ENCODE measurements at places on chromosomes 4 and X.

DNA sequence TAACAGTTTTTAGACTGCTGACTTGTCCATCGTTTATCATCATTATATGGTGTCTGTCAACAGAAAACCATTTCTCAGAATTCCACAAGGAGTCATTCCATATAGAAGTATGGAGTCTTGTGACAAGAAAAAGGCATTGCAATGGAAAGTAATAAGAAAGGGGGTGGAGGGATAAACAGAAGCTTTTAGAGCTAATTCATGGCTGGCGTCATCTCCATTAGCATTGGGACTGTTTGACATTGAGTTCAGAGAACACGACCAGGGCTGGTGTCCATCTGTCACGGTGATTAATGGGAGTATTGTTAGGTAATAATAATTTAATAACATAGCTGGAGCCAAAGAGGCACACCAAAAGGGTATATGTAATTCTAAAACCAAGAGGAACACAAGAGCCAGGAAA is 101.9 kb upstream of the SFRP2 start:
- DNase-seq, result no peak

DNA sequence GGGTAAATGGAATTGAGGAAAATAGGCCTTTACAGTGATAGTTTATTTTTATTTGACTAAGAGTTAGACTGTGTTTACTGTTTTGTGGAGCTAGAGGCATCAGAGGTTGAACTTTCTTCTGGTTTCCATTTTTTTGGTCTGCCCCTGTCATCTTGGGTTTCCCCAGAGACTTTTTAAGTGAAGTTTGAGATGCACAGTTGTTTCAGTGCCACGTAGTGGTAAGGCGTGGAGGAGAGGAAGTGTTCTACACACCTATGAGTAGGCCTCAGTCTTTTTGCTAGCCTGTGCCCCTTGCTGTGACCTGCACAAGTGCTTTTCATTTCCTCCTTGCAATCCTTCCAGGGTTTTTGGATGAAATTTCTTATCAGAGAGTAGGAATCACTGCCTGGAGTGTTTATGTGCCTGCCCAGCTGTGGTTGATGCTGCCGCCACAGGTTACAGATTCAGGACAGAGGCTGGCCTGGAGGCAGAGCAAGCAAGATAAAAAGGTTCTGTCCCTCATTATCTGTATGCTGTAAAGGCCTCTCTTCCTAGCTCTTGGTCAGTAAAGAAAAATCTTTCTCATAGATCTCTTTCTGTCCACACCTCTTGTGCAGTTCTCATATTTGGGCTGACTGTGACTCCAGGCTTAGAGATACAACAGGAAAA is 12.5 kb upstream of the HSFX4 start:
- no peak for DNase-seq

- DNase-seq, result no peak
Measured at GRCh38 chr4:128653527-128654444, 155.7 kb upstream of the JADE1 start.

- peak; percentile 37 for DNase-seq
Measured at GRCh38 chr4:24560868-24561368, 23.4 kb downstream of the DHX15 start.

DNA sequence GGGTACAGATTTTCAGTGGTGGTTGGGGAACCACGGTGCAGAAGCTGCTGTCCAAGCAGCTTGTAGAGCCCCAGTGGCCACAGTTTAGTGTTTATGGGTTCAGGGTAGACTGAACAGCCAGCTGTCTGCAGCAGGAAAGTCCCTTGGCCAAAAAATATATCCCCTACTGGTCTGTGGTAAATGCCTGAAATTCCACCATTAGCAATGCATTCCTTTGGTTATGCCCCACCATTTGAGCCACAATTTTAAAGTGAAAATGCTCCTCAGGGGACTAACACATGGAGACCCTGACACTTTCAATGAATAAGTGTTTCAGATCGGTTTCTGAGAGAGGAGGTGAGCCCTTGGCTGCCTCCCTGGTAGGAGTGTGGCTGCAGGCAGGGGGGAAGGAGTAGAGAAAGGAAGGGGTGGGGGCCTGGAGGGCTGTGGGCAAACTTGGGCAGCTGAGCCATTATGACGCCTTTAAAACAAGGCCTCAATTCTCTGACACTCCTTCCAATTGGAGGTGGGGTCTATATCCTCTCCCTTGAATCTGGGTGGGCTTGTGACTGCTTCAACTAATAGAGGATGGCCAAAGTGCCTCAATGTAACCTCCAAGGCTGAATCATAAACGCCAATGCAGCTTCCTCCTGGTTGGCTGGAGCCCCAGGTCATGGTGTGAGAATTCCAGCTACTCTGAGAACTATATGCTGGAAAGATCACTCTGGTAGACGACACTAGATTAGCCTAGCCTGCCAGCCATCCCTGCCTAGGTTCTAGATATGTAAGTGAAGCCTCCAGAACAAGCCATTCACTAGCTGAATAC is 75.8 kb upstream of the ATP6AP2 start:
- peak; percentile 50 for DNase-seq

DNA sequence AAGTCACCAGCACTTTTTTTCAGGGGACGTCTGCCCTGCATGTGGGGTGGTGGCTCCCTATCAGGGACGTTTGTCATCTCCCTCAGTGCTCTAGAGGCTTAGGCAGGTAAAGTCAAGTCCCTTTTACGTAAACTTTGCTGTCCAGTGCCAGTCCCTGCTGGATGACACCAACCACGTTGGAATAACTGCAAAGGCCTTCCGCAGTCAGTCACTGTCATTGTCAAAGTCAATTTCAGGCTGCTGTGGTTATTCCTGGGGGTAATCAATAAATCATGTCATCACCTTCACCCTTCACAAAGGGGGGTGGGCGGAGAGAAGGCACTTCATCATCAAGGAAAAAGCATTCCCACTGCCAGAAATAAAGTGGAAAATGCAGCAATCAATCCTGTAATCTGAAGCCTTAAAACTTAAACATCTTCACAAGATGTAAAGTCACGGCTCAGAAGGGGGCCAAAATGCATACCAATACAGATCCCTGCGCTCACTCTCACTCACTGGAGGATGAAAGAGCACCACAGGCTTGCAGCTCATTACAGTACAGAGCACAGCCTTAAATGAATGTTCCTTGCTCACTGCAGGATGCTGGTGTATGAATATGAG is 56.2 kb downstream of the CLDN22 start:
- no peak for DNase-seq

- peak; percentile 70 for DNase-seq
Measured at GRCh38 chr4:139184129-139184528, 7.1 kb upstream of the ELF2 start.

Measured in fibroblast of mammary gland (primary cell).